ENCODE measurements at places on chromosomes 16 and 17.

DNA sequence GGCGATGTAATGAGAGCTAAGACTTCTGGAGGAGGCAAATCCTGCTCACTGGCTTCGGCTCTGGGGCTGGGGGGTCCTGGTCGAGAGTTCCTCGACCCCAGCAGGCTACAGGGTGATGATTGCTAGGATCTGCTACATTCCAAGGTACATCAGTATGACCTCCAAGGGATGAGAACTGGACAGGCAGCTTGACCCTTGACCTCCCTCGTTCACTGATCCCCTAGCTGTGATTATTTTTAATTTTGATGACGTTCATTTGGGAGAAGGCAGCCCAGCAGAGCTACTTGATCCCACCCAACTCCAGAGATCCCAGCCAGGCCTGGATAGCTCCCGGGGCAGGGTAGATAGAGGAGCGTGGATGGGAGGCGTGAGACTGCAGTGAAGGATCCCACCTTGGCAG lies 242.3 kb downstream of the MAF start:
- DNase-seq = no peak

DNA sequence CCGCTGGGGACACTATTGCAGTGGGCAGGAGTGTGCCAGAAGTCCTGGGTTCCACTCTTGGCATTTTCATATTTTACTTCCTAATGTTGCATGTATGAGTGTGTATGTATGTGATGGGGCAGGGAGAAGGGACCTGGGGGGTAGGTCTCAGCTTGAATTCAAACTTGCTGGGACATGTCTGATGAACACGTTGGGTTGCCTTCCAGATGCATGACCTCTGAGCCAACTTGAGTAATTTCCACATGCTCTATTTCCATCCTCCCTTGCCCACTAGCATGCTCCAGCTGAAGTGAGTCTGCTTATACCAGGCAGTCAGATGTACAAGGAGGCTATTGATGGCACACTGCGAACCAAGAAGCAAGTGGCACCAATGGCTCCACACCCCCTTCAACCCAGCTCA lies 32.9 kb upstream of the SRSF1 start:
- DNase-seq = no peak

GRCh38 chr17:50681263-50682200 lies 26.2 kb downstream of the ANKRD40 start:
- no peak for DNase-seq

DNA sequence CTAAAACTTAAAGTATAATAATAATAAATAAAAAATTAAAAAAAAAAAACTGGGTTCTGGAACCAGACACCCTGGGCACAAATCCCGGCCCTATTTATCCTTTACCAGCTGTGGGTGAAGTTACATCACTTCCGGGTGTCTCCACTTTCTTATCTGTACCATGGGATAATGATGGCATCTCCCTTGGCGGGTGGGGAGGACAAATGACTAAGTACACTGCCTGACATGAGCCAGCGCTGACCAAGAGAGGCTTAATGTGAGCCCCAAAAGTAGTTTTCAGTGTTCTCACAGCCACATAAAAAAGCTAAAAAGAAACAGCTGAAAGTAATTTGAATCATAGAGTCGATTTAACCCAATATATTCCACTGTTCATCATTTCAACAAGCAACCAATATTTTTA lies 424.9 kb downstream of the SOX9 start:
- no peak for DNase-seq

- DNase-seq = no peak
These were observed 16.5 kb downstream of the SCGB1C2 start for GRCh38 chr17:153851-154250.

- DNase-seq = no peak
These were observed 581.5 kb upstream of the RBFOX1 start for GRCh38 chr16:6751191-6751590.

GRCh38 chr16:64969221-64969620 lies 152.6 kb downstream of the CDH11 start:
- DNase-seq = no peak

- no peak for DNase-seq
These were observed 457.0 kb upstream of the CDH5 start for GRCh38 chr16:65909310-65910050.

DNA sequence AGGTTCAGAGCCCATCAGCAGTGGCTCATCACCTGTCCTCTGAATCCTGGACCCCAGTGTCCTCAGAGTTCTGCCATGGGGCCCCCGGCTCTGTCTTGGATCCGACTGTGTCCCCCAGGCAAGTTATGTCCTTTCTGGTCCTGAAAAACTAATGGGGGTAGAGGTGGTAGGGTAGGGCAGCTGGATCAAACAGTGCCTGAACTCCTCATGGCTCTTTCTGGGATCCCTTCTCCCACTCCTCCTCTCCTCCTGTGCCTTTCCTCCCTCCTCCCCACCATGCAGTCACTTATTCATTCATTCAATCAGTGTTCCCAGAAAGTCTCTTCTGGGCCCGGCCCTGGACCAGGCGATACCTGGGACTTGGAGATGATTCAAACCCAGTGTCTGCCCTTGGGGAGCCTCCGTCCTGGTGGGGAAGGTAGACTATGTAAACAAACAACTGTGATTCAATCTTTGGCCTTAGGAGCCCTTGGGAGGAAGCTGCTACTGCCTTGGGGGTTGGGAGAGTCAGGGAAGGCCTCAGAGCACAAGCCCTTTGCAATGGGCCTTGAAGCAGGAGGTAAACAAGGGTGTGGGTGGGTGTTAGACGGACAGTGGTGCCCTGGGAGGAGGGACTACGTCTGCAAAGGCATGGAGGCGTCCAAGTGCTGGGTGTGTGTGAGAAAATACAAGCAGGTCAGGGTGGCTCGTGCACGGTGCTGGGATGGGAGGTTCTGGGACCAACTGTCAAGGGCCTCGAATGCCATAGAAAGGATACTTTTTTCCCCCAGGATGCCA lies 6.4 kb upstream of the FAM83G start:
- no peak for DNase-seq

DNA sequence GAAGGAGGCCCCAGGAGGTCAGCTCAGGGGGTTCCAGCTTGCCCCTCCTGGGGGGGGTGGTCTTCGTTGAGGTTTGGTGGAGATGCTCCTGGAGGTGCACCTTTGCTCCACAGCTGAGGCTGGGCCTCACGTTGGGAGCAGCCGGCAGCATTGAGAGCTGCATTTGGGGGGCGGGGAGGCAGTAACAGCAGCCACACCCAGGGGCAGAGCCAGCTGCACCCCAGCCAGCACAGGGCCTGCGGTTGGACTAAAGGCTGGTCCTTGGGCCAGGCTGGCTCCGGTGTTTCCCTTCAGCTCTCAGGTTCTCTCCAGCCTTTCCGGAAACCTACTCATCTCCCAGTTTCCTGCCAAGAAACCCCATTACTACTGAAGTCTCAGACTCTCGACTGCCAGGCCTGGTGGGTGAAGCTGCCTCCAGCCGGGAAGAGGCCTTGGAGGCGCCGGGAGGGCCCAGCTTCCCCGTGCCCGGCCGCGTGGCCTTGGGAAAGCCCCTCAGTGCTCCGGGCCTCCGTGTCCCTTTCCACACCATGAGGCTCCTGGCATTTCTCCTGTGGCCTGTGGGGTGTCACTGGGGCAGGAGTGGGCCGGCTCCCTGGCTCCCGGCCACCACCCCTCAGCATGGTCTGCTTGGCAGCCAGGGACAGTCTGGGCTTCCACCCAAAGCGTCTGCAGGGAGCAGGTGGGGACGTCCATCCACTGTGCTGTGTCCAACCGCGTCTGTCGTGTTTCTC lies 14.0 kb upstream of the BAIAP2 start:
- DNase-seq = no peak

Data from stimulated activated CD4-positive, alpha-beta T cell treated with anti-CD3 and anti-CD28 coated beads, Interleukin-1b, Interleukin-23, amount 100 ng/mL, for 1 hour (primary cell).